ENCODE measurements at places on chromosomes 2 and 18. TPM values are rescaled to one million over a fixed set of nuclear protein-coding genes. Genes with fewer than 3 reads are reported as not detected.

The TMEM37 gene
- 13.6 TPM for total RNA-seq

DNA sequence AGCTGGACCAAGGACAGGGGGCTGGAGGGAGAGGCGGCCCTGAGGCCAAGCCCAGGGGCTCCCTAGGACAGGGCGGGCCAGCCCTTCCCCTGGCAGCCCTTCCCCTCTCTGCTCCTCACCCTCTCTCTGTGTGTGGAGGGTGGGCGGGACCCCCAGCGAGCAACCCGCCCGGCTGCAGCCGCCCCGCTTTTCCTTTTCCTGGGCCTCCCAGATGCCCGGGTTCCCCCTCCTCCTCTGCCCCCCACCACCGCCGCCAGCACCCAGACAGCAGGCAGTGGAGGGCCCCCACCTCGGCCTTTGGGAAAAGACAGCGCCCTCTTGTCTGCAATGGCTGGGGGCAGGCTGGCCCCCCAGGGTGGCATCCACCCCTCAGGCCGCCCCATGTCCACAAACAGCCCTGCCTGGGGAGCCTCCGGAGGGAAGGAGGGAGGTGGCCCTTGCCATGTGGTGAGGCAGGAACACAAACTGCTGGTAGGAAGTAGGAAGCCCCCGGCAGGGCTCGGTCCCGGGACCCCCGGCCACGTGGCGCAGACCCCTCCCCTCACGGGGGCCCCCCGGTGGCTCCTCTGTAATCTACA, 135.1 kb upstream of the CTDP1 start:
- DNase-seq = no peak
- H3K4me1 ChIP-seq = no peaks in the 10 kb centered on the region
- no peaks in the 10 kb centered on the region for H3K36me3 ChIP-seq
- no peak overlapping the region for H3K27ac ChIP-seq

- DNase-seq = no peak
- H3K4me1 ChIP-seq = peaks cover 2% of the 10 kb centered on the region
- no peak overlapping the region for H3K4me3 ChIP-seq
- H3K36me3 ChIP-seq = no peaks in the 10 kb centered on the region
- H3K27me3 ChIP-seq = no peaks in the 10 kb centered on the region
These were observed 6.1 kb upstream of the CUL3 start for GRCh38 chr2:224591220-224591619.

DNA sequence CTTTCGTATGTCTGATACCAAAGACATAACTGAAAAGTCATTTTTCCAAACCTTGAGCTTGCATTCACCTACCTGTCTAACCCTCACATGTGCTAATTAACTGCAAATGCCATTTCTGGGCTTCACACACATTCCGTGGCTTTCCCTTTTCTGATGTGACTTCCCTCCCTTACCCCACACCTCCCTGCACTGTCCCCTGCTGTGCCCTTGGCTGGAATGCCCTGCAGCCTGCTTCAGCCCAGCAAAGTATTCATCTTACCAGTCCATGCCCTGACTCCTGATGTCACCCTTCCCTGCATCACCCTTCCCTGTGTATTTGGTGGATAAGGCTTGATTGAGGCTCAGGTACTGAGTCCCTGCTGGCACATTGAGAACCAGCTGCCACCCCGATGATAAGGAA, 12.2 kb downstream of the RETSAT start:
- H3K36me3 ChIP-seq = peaks cover 11% of the 10 kb centered on the region
- DNase-seq = no peak
- no peaks in the 10 kb centered on the region for H3K4me1 ChIP-seq
- no peak overlapping the region for H3K4me3 ChIP-seq

- DNase-seq = no peak
- no peaks in the 10 kb centered on the region for H3K27me3 ChIP-seq
- peaks cover 10% of the 10 kb centered on the region for H3K36me3 ChIP-seq
- H3K27ac ChIP-seq = peak overlapping the region; percentile 56
- no peak overlapping the region for H3K4me3 ChIP-seq
These were observed 5.4 kb downstream of the GALM start for GRCh38 chr2:38671303-38671702.

- peak overlapping the region; percentile 98 for H3K27ac ChIP-seq
- H3K4me3 ChIP-seq = peak overlapping the region; percentile 91
- H3K36me3 ChIP-seq = peaks cover 34% of the 10 kb centered on the region
- H3K27me3 ChIP-seq = no peaks in the 10 kb centered on the region
- H3K4me1 ChIP-seq = peaks cover 36% of the 10 kb centered on the region
These were observed 638 bp downstream of the RPS7 start for GRCh38 chr2:3575534-3576262.

- H3K36me3 ChIP-seq = peaks cover 3% of the 10 kb centered on the region
- H3K4me3 ChIP-seq = no peak overlapping the region
- H3K4me1 ChIP-seq = peaks cover 2% of the 10 kb centered on the region
- no peaks in the 10 kb centered on the region for H3K27me3 ChIP-seq
- no peak overlapping the region for H3K27ac ChIP-seq
These were observed 42.8 kb downstream of the RAMP1 start for GRCh38 chr2:237901932-237902850.

The SCLY gene
- total RNA-seq = 20.4 TPM

The ADGRF3 gene
- total RNA-seq = 0.83 TPM

DNA sequence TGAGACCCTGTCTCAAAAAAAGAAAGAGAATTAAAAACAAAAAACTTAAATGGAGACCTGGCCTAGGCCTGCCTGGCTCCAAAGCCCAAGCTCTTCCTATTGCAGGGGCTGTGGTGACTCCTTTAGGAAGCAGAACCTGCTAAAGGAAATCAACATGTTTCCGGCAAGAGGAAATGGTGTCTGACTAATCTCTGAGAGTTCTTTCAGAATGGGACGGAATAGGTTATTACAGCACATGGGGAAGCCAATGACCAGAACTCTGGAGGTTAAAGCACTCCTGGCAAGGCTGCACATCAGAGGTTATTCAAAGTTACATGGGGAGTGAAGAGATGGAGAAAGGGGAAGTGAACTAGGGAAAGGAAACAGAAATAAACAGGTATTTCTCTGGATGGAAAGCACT, 21.4 kb downstream of the KIF3C start:
- DNase-seq = no peak
- H3K4me1 ChIP-seq = no peaks in the 10 kb centered on the region
- H3K27me3 ChIP-seq = no peaks in the 10 kb centered on the region
- H3K27ac ChIP-seq = no peak overlapping the region
- H3K36me3 ChIP-seq = peaks cover 23% of the 10 kb centered on the region

DNA sequence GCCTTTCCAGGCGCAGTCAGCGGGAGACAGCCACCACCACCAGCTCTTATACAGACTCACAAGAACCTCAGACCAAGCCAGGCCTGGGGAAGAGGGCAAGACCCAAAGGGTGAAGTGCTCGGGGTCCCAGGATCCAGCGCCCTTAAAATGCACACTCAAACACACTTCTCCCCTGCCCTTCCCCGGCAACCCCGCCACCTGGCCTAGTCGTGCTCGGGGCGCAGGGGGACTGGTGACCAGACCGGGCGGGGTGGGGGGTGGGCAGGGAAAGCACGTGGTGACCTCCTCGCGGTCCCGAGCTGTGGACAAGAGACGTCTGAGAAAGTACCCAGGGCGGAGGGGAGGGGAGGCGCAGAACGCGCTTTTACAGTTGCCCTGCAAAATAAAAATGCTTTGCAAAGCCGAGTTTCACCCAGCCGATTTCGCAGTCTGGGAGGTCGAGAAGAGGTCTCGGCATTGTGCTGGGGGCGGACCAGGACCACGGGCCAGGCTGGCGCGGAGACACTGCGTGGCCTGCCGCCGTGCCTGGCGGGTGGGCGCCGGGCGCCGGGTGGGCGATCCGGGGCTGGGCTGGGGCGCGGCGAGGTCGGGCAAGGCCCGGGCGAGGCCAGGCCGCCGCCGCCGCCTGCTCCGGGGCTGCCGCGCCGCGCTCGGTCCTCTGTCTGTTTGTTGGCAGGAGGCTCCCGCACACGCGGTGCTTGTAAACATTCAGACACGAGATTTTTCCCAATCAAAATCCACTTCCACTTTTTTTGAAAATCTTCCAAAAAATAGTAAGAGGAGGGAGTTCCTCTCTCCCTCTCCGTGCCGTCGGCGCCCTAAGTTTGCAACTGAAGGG, 2.0 kb downstream of the BCL11A start:
- H3K4me1 ChIP-seq = peaks cover 38% of the 10 kb centered on the region
- DNase-seq = no peak
- peak overlapping the region; percentile 99 for H3K4me3 ChIP-seq
- H3K36me3 ChIP-seq = no peaks in the 10 kb centered on the region

- H3K4me3 ChIP-seq = no peak overlapping the region
- H3K27ac ChIP-seq = peak overlapping the region; percentile 96
- no peaks in the 10 kb centered on the region for H3K27me3 ChIP-seq
- no peaks in the 10 kb centered on the region for H3K36me3 ChIP-seq
- H3K4me1 ChIP-seq = peaks cover 32% of the 10 kb centered on the region
These were observed 166.3 kb downstream of the MYCN start for GRCh38 chr2:16106619-16107018.

Data from mesothelial cell of epicardium (in vitro differentiated cells).